T-helper 9 cell (primary cell): ENCODE measurements at places on chromosomes 16 and 17.

- no peak for DNase-seq
Measured at GRCh38 chr16:14501331-14502255, 128.5 kb downstream of the PARN start.

DNA sequence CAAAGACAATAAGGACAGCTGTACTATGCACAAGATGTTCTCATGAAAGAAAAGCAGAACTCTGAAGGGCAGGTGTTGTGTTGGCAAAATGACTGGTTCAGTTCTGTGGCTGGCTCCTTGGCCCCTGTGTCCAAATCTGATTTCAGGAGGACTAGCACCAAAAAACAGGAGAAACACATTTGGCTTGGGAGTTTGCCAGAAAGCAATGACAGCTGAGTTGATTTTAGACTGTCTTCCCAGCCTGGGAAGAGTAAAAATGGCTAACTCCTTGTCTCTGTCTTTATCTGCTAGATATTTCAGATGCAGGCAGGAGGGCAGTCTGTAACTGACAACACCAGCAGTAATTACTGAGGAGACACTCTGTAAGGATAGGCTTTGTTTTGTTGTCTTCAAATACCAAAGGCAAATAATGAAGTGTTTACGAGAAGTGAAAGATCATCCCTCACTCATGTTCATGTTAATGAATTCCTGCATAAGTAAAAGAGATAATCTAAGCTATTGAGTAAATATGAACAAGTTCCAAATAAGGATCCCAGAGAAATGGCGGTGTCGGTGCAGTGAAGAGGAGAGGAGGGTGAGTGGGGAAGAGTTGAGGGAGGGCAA lies 989.0 kb downstream of the CDH11 start:
- no peak for DNase-seq

GRCh38 chr16:2532494-2533141 lies 1.4 kb upstream of the CEMP1 start:
- peak; percentile 53 for DNase-seq

GRCh38 chr16:14302399-14303181 lies 231.5 kb downstream of the MRTFB start:
- DNase-seq = peak; percentile 4

GRCh38 chr17:65684631-65685030 lies 123.2 kb upstream of the AXIN2 start:
- no peak for DNase-seq

- DNase-seq = no peak
Measured at GRCh38 chr17:78716292-78716691, 65.8 kb downstream of the CYTH1 start.

GRCh38 chr17:74146196-74146595 lies 57.3 kb upstream of the RPL38 start:
- no peak for DNase-seq

DNA sequence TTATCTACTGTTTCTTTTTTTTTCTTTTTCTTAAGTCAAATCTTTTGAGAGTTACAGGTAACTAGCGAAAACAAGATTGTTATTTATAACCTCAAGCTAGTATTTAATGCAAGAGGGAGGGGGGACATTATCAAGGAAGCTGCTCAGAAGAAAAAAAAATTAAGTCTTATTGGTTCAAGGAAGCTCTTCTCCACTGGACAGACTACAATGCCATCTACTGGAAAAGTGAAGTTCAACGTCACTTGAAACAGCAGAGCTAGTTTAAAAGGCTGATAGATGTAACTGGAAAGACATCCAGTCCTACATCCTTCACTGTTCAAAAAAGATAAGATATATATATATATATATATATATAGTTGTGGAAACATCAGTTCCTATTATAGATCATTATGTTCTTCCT lies 418.0 kb upstream of the PSMD7 start:
- no peak for DNase-seq

DNA sequence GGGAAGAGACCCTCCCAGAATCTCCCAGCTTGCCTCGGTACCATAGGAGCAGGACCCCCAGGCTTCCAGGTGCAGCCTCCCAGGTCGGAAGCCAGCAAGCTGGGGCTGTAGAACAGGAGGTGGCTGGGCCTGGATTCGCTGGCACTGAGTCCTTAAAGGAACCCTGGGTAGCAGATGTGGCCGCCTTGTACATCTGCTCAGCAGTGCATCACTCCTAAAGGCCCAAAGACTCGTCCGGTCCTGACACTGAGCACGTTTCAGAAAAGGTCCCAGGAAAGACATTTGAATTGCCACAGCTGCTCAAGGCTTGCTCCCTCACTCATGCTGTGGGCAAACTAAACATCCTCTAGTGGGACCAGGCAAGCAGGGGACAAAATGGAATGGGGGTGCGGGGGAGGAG lies 172.8 kb downstream of the RAB11FIP4 start:
- DNase-seq = no peak

GRCh38 chr17:55284001-55284884 lies 19.5 kb downstream of the HLF start:
- no peak for DNase-seq

- DNase-seq = no peak
Measured at GRCh38 chr17:53472586-53472985, 350.1 kb upstream of the KIF2B start.
